ENCODE measurements at places on chromosomes 12 and 14. TPM values are rescaled to one million over a fixed set of nuclear protein-coding genes. Genes with fewer than 3 reads are reported as not detected.

IRAK3 gene
- total RNA-seq: 23.1 TPM

KRT77 gene
- total RNA-seq: not detected

DNA sequence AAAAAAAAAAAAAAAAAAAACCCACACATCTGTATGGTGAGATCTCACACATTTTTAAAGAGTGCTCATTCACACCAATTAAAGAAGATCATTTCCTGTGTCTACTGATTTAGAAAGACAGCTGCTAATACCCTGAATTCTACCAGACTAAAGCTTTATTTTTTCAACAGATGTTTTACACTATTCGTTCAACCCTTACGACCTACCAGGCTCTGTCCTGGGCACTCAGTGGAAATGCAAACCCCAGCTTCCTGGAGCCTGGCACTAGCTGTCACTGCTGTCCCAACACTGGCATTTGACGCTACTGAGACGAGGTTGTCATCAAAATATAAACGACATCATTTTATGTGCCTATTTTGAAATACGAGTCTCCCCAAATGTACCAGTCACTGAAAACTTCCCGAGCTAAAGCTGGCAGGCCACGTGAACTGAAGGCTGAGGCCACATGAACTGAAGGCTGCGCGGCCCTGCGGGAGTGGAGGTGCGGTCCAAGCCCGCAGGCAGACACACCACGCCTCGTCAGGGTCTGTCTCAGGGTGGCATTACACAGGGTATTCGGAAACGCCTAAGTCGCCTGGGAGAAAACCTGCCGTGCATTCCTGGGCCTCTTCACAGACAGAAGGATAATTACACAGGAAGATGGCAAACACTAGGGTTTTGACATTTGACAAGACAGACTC, 27.2 kb downstream of the SLC15A4 start:
- no peak for DNase-seq

- DNase-seq: no peak
Measured at GRCh38 chr12:34373926-34374325, 351.6 kb downstream of the ALG10 start.

DNA sequence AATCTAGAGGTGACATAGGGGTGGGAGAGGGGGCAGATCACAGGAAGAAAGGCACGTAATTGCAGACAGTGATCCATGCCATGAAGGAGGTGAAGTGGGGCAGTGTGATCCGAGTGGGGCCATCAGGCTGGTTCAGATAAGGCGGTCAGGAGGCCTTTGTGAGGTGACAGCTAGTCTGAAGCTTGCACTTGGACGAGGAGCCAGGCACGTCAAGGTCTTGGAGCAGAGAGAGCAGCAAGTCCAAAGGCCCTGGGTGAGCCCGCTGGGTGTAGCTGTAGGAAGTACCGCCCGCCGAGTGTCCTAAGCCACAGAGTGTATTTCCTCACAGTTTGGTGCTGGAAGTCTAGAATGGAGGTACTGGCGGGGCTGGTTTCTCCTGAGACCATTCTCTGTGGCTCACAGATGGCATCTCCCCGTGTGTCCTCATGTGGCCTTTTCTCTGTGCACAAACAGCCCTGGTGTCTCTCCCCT, 23.6 kb downstream of the RHOF start:
- DNase-seq: no peak

DNA sequence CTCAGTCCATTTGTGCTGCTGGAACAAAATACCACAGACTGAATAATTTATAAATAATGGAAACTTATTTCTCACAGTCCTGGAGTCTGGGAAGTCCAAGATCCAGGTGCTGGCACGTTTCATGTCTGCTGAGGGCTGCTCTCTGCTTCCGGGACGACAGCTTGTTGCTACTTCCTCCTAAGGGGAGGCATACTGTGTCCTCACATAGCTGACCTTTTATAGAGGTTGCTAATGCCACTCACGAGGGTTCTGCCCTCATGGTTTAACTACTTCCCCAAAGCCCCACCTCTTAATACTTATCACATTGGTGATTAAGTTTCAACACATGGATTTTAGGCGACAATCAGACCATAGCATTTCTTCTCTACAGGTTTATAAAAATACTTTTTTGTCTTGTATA, 411.1 kb downstream of the NRXN3 start:
- DNase-seq: no peak

INHBC gene
- not detected for total RNA-seq

DNA sequence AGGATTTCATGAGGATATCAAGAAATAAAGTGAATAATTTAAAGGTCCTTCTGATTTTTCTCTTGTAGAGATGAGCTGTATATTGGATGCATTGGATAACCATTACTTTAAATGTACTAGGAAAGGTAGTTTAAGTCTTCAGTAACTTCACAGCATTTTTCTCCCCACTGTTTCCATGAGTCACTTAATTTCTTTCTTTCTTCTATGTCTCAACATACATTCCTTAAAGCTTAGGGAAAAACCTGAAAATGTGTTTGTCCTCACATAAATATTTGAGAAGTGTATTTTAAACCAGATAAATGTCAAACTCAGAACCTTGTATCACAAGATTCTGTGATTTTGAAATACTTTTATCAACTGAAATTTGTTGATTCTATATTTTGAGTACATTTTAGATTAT, 1970.2 kb upstream of the FLRT2 start:
- no peak for DNase-seq

B4GALNT3 gene
- 11.7 TPM for total RNA-seq

DNA sequence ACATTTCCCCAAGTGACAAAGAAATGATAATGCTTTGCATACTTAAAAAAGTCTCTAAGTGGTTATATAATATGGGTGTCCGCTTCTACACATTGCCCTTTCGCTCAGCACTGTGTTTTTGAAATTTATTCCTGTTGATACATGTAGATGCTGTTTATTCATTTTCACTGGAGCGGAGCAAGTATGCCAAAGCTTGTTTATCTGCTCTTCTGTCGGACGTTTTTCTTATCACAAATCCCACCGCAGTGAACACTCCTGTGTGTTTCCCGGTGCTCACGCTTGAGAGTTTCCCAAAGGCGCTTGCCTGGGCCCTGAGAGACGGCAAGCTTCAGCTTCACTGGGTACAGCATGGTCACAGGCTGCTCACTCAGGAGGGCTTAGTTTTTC, 50.2 kb downstream of the TPCN1 start:
- DNase-seq: no peak

- peak; percentile 89 for DNase-seq
Measured at GRCh38 chr12:52372216-52373154, 5.2 kb upstream of the KRT85 start.

- DNase-seq: no peak
Measured at GRCh38 chr14:67515386-67516079, 17.6 kb upstream of the PLEKHH1 start.

DNA sequence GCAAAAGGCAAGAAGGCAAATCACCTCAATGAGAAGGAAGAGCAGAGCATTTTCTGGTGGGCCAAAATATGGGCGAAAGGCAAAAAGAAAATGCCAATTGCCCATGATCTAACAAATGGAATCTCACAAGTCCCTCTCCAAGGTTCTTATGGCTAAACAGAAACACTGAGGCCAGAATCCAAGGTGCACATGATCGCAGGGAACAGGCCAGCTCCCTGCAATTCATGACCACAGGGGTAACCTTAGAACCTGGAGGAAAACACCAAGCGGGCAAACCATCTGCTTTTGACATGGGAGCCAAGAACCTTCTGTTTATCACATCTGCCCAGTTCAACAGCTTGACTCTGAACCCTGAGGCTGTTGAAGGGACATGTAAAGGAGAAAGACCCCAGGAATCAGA, 60.0 kb downstream of the NT5DC3 start:
- no peak for DNase-seq

GRCh38 chr12:54017027-54017788, 8.4 kb downstream of the HOXC8 start:
- no peak for DNase-seq

DNA sequence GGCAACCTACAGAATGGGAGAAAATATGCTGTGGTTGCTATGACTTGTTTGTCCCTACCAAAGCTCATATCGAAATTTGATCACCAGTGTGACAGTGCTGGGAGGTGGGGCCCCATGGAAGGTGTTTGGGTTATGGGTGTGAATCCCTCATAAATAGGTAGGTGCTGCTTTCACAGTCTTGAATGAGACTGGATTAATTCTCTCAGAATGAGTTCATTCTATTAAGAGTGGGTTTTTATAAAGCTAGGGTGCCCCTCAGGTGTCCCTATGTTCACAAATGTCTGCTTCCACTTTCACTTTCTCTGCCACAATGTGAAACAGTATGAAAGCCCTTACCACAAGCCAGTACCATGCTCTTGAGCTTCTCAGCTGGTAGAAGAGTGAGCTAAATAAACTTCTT, 133.5 kb downstream of the CPNE8 start:
- no peak for DNase-seq

LRFN5 gene
- total RNA-seq: 12.6 TPM

DNA sequence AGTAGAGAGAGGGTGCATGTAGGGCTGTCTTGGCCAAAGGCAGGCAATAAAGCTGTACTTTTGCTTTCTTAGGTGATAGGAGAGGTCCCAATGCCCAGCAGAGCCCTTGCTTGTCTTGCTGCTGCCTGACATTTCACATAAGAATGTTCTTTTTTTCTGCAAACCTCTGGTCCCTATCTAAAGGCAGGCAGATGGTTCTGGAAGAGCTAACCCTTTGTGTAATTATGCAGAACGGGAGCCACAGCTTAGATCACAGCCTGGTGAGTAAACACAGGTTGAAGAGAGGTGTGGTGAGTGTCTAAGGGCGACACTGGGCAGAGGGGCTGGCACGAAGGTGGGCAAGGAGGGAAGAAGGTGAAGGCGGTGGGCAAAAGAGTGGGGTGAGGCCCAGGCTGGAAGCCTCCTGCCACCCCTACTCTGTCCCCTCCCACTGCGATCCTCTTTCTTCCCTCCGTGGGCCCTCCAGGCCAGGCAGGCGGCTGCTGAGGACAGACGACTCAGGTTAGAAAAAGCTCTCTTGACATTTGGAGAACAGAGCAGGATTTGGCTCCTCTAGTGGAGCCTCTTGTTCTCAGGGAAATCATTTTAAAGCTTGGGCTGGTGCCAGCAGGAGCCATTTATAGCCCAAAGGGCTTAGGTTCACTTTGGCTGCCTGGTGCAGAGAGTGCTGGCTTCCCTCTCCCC, 42.8 kb downstream of the PRMT8 start:
- no peak for DNase-seq

- no peak for DNase-seq
Measured at GRCh38 chr12:18304609-18305008, 43.3 kb downstream of the PIK3C2G start.

PDZRN4 gene
- 13.9 TPM for total RNA-seq
